ENCODE measurements at places on chromosomes 16 and 17.

DNA sequence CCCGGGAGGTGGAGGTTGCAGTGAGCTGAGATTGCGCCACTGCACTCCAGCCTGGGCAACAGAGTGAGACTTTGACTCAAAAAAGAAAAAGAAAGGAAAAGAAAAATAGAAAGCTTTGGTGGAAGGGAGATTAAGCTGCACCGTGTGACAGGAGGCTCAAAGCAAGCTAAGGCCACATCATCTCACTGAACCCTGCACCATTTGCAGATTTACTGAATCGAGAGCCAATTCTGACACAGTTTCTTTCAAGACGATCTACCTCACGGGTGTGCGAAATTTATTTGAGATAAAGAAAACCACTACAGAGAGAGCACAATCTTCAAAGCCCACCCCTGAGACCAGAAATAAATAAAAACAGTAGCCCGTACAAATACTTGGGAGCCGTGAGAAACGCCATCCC lies 49.6 kb downstream of the RTN4RL1 start:
- DNase-seq: no peak

GRCh38 chr17:44781551-44782325 lies 22.9 kb downstream of the ADAM11 start:
- no peak for DNase-seq

GRCh38 chr16:85912211-85912974 lies 13.4 kb downstream of the IRF8 start:
- peak; percentile 86 for DNase-seq

GRCh38 chr17:19750020-19750572 lies 2.0 kb upstream of the ALDH3A1 start:
- no peak for DNase-seq

GRCh38 chr17:79249929-79250521 lies 175.4 kb downstream of the ENGASE start:
- DNase-seq: no peak

- DNase-seq: peak; percentile 68
Measured at GRCh38 chr17:18093616-18094408, 6.1 kb downstream of the DRG2 start.

DNA sequence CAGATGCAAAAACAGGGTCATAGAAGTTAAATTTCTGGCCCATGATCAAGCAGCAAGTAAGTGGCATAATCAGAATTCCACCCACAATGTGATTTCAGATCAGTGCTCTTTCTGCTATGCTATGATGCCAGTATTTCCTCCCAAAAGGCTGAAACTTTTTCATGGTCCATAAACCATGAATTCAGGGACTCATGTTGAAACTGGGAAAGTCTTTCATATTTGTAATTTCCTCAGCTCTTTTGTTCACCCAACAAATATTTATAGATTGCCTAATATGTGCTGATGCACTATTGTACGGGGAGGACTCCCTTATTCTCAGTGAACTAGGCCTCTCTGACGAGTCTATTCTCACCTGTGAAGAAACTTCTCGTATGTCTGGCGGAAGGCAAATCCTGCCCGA lies 156.3 kb downstream of the MYO1D start:
- no peak for DNase-seq

- no peak for DNase-seq
Measured at GRCh38 chr16:60776281-60776680, 1260.0 kb downstream of the CDH8 start.

DNA sequence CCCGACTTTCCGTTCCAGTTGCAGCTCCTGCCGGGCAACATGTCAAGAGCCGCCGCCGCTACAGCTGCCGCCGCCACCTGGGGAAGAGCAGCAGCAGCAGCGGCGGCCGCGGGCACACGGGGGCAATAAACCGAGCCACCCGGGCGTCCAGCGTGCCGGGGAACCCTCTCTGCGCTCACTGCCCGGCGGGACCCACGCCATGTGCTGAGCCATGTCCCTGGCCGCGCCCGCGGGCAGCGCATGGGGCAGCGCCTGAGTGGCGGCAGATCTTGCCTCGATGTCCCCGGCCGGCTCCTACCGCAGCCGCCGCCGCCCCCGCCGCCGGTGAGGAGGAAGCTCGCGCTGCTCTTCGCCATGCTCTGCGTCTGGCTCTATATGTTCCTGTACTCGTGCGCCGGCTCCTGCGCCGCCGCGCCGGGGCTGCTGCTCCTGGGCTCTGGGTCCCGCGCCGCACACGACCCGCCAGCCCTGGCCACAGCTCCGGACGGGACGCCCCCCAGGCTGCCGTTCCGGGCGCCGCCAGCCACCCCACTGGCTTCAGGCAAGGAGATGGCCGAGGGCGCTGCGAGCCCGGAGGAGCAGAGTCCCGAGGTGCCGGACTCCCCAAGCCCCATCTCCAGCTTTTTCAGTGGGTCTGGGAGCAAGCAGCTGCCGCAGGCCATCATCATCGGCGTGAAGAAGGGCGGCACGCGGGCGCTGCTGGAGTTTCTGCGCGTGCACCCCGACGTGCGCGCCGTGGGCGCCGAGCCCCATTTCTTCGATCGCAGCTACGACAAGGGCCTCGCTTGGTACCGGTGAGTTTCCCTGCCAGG lies 604 bp downstream of the HS3ST3B1 start:
- peak; percentile 73 for DNase-seq

GRCh38 chr16:78096386-78096785 lies 3.1 kb upstream of the WWOX start:
- DNase-seq: no peak

DNA sequence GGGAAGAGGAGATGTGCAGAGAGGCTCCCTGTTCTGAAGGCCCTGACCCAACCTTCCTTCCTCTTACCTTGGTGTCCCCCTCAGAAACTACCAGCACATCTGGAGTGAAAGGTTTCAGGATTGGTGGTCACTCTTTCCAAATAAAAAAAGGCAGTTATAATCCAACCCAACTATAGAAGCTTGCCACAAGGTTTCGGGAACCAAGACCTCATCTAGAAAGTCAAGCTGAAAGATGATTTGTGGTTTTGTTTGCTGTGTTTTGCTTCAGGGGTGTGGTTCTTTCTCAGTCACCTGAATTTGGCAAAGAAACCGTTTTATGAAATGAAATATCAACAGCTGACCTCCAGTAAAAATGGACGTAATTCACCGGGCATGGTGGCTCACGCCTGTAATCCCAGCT lies 19.3 kb downstream of the SHMT1 start:
- no peak for DNase-seq

GRCh38 chr16:53258809-53259208 lies 175.5 kb upstream of the RBL2 start:
- no peak for DNase-seq

- DNase-seq: no peak
Measured at GRCh38 chr17:45791935-45792334, 7.8 kb downstream of the CRHR1 start.

DNA sequence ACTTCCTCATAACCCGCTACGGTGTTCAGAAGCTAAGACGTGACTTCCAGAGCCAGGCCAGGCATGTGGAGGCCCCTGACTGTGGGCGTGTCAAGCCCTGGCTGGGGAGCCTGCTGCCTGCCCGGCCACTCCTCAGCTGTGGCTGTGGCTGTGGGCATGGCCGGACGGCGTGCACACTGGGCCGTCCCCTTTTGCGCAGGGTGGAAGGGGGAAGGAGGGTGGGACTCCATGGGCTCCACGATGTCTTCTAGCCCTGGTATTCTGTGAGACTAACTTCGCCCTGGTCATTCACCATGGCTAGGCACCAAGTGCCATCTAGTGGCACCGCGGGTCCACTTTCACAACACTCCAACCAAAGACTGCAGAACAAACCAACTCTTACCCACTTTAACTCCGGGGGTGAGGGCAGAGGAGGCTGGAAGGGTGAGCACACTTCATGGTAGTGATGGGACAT lies 67.9 kb downstream of the N4BP1 start:
- peak; percentile 88 for DNase-seq

DNA sequence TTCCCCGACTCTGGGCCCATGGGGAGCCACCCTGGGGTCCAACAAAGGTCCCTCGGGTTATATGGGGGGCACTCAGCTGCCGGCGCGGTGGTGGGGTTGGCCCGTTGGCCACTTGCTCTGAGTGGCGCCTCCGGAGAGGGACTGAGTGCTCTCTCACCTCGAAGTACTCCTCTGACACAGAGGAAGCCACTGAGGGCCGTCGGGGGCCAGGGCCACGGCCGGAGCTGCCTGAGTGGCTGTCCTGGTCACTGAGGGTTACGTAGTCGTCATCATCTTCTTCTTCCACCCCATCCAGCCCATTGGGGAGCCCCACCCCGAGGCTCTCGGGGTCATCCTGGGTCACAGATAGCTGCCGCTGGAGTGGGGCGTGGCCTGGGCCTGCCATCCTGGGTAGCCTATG lies 25.7 kb downstream of the SLC5A10 start:
- DNase-seq: no peak

DNA sequence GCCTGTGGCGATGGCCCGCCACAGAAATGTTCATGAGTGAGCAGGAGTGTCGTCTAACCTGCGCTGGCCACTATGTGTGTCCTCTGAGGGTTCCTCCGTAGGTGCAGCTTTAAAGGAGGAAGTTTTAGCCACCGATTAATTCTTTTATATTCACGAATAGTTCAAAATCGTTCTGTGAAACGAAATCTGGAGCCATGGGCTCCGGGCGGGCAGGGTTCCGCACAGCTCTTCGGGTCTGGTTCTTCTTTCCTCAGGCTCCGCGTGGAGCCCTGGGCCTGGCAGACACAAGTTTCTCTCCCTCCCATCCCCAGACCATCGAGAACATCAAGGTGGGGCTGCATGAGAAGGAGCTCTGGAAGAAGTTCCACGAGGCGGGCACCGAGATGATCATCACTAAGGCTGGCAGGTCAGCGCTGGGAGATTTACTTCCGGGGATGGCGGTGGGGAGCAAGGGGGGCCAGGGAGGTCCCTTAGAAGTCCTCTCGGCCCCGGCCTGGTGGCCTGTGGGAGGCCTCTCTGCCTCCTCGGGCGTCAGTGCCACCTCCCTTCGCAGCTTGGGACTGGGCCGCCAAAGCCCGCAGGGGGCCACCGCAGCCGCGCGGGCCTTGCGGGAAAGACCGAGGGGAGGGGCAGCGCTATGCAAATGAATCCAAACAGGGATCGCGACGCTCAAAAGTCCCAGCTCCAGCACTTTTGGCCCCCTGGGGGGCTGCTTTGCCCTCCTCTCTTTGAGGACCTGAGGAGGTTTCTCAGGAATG lies 5.2 kb downstream of the TBX4 start:
- no peak for DNase-seq

GRCh38 chr16:31413381-31413780 lies 14.8 kb downstream of the COX6A2 start:
- DNase-seq: peak; percentile 71

DNA sequence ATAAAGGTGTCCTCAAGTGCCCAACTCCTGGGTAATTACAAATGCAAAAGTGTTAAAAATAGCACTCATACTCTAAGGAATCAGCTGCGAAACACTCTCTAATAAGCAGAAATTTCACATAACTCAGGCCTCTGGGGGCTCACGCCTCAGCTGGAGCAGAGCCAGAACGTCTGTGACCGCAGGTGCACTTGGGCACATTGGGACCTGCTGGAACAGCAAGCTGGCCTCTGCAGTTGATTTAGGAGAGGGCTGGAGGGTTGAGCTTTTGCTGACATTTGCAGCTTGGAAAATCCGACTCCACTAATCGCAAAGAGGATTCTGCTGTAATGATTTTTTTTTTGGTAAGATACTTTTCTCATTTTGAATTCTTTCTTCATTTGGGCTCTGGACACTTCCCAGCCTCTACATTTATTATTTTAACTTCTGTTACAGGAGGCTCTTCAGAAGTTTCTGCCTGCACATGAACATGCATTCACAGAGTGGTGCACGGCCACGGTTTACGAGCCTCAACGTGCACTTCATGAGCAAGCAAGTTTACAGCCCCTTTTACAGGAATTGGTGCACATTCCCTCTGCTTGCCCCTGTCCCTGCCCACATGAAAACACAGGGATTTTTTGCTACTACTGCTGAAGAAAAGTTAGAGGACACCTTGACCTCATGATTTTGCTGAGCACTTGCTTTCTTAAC lies 4.1 kb upstream of the SNTB2 start:
- DNase-seq: no peak

GRCh38 chr16:78513838-78514237 lies 414.4 kb downstream of the WWOX start:
- peak; percentile 22 for DNase-seq

- DNase-seq: no peak
Measured at GRCh38 chr17:68516732-68517131, 4.5 kb downstream of the PRKAR1A start.
